ENCODE measurements at places on chromosomes 7 and 10. TPM values are rescaled to one million over a fixed set of nuclear protein-coding genes. Genes with fewer than 3 reads are reported as not detected.

The GPR37 gene
- polyA plus RNA-seq, result 33.4 TPM

The H2BK1 gene
- polyA plus RNA-seq, result not detected

The ZNF488 gene
- 3.8 TPM for polyA plus RNA-seq

The RNLS gene
- polyA plus RNA-seq, result 2.1 TPM

The CTTNBP2 gene
- 3.4 TPM for polyA plus RNA-seq

The ACSL5 gene
- polyA plus RNA-seq, result 18.5 TPM

The DIP2C gene
- polyA plus RNA-seq, result 31.7 TPM

The NAT16 gene
- not detected for polyA plus RNA-seq

The HOXA10 gene
- 30.8 TPM for polyA plus RNA-seq

The PTF1A gene
- polyA plus RNA-seq, result not detected

The CUBN gene
- 15.6 TPM for polyA plus RNA-seq

The SMARCD3 gene
- polyA plus RNA-seq, result 195 TPM

The ARMC3 gene
- not detected for polyA plus RNA-seq

The POLR2J2 gene
- 0.79 TPM for polyA plus RNA-seq

The GIMAP5 gene
- polyA plus RNA-seq, result 7.3 TPM

The YAE1 gene
- 25.4 TPM for polyA plus RNA-seq

The FZD8 gene
- 25.6 TPM for polyA plus RNA-seq

The STX1A gene
- 13.1 TPM for polyA plus RNA-seq

The CCDC186 gene
- polyA plus RNA-seq, result 12.6 TPM

The SPDYE8 gene
- polyA plus RNA-seq, result 0.44 TPM

The GNAT3 gene
- 0.14 TPM for polyA plus RNA-seq

The WDR86 gene
- 6.5 TPM for polyA plus RNA-seq

The MMD2 gene
- not detected for polyA plus RNA-seq

The NKX2-3 gene
- polyA plus RNA-seq, result 1.1 TPM

The GCK gene
- not detected for polyA plus RNA-seq

The ERV3-1 gene
- polyA plus RNA-seq, result 35.7 TPM

The GIMAP6 gene
- 16.1 TPM for polyA plus RNA-seq

The SPDYE18 gene
- not detected for polyA plus RNA-seq

The DENND2A gene
- polyA plus RNA-seq, result 45.5 TPM

The MET gene
- polyA plus RNA-seq, result 14.2 TPM

The WEE2 gene
- polyA plus RNA-seq, result 0.33 TPM

The PNLIPRP1 gene
- polyA plus RNA-seq, result not detected

The GIMAP4 gene
- 25.8 TPM for polyA plus RNA-seq

The CSTF2T gene
- 19.9 TPM for polyA plus RNA-seq

The TMEM26 gene
- 10.9 TPM for polyA plus RNA-seq

The ADAM22 gene
- polyA plus RNA-seq, result 19.5 TPM

The SEC23IP gene
- 53.3 TPM for polyA plus RNA-seq

The INMT gene
- 9.7 TPM for polyA plus RNA-seq

The PLXDC2 gene
- 33.4 TPM for polyA plus RNA-seq

All from muscle of arm (tissue), 14 donors.